ENCODE measurements at places on chromosomes 12 and 14.

DNA sequence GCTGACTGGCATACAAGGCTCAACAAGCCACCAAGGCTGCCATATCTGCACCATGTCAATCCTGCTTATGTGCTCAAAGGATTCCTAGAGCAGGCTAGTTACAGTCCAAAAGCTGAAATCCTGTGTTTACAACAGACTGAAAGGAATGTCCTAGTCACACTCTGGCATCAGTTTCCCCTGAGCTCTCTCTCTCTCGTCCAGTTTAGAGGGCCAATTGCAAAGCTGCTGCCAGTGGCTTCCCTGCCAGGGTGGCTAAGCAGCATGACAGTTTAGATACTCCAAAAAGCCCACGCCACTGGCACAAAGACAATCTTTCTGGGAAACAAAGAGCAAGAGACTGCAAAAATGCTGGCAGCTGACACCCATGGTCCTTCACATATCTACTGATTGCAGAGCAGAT is 392.1 kb downstream of the RPS29 start:
- DNase-seq: no peak

- no peak for DNase-seq
These were observed 36.8 kb upstream of the SPTSSA start for GRCh38 chr14:34498684-34499412.

GRCh38 chr12:46354802-46355199 is 17.8 kb downstream of the SLC38A2 start:
- DNase-seq: no peak

DNA sequence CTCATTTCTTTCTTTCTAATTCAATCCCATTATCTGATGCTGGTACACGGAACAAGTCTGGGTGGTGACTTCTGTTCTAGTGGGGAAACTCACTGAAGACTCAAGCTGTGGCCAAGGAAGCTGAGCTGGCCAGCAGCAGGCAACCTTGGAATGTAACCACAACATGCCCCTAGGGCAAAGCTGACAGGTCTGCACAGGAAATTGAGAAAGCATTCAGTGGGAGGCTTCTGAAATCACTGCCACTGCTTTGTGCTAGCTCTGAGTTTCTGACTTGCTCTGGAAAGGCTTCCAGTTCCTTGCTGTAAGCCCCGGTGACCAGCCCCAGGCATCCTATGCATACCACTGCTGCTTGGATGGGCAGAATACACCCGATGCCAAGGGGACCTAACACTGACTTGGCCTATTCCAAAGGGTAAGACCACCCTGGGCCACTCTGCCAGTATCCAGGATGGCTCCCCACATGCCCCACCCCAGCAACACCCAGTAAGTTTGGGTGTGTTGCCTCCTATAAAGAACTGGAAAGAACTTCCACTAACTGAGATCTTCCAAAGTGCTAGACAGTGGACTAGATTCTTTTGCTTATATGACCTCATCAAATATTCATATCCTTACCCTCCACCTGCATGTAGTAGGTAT is 84.5 kb upstream of the CDKN3 start:
- no peak for DNase-seq

DNA sequence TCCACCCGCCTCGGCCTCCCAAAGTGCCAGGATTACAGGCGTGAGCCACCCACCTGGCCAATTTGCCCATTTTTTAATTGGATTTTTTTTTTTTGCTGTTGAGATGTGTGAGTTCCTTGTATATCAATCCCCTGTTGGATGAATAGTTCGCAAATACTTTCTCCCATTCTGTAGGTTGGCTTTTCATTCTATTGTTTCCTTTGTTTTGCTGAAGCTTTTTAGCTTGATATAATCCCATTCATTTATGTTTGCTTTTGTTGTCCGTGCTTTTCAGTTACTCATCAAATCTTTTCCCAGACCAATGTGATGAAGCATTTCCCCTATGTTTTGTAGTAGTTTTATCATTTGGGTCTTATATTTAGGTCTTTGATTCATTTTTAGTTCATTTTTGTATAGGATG is 36.4 kb downstream of the TRAF3 start:
- no peak for DNase-seq
